EH (cell line): ENCODE measurements at places on chromosomes 4 and X.

DNA sequence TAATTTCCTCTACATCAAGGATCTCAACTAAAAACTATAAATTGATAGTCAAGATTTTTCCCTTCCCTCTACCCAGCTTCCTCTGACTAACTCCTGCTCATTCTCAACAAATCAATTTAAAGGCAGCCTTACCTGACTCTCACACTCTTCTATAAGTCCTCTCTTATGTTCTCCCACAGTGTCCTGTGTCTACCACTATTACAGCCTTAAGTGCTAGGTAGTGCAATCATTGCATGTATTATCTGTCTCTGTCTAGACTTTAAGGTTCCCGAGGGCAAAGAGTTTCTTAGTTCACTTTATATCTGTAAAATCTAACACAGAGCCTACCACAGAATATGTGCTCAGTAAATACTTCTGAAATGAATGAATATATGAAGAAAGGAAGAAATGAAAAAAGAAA is 123.7 kb downstream of the BTC start:
- DNase-seq, result no peak

DNA sequence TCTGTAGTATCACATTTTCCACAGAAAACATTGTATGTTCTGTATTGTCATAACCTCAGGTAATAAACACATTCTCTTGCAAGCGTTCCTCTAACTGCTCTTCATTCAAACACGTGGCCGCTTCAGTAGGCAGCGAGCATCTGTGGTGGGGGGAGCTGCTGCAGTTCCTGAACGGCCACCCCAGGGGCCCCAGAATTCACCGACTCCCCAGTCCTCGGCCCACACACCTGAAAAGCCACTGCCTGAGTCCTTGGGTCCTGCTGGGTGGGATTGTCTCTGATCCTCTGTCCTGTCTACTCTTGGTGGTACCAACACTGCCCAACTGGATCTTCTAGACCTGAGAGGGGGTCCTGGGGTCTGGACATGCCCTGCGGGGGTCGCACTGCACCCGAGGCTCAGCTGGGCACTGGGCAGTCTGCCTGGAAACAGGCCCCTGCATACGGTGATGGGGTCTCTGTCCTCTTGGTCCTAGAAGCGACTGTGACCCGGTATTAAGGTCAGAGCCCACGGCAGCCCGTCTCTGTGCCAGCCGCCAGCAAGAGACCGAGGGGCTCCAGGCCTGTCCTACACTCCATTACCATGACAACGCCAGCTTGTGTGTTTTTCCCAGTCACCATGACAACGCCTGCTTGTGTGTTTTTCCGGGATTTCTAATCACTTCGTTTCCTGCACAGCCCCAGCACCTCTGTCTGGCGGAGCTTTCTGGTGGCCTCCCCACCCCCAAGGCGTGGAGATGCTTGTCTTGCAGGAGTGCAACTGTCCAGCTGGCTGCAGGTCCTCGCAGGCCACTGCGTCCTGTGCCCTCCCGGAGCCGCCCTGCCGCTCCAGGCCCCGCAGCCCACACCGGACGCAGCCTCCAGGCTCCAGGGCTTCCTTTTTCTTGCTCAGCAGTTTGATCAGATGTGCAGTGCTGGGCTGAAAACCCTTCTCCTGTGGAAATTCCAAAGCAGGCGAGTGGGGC is 16.0 kb downstream of the CTBP1 start:
- peak; percentile 16 for DNase-seq

DNA sequence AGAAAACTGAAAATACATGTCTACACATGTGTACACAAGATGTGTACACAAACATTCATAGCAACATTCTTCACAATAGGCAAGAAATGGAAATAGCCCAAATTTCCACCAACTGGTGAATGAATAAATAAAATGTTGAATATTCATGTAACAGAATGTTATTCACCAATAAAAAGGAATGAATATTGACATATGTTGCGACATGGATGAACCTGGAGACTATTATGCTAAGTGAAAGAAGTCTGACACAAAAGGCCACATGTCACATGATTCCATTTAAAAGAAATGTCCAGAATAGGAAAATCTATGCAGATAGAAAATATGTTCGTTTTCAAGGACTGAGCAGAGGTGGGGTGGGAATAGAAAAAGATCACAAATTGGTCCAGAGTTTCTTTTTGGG is 34.6 kb upstream of the LNX1 start:
- no peak for DNase-seq

- DNase-seq, result no peak
Measured at GRCh38 chrX:63282077-63282476, 69.1 kb downstream of the SPIN4 start.

DNA sequence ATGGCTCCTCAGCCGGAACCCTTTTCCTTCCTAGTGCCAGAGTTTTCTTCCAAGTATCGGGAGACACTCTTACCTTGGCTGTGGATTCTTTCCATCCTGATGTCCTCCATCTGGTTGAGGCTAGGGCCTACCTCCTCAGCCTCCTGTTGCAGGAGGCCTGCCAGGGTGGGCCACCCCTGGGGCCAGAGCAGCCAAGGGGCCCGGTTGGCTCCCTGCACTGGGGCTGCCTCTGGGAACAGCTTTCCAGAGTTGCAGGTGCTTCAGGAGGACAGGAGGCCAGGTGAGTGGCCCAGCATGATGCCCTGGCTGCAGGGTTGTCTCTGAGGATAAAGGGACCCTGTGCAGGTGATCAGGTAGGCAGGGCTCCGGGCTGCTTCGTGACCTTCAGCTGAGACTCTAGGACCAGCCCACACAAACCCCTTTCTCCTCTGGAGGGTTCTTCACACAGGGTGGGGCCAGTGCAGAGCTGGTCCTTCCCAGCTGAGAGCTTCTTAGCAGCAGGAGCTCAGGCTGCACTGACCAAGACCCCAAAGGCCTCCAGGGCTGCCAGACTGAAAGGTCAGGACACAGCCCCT is 5.3 kb upstream of the GPR78 start:
- DNase-seq, result no peak

- DNase-seq, result peak; percentile 15
Measured at GRCh38 chr4:175891851-175892250, 79.8 kb upstream of the GPM6A start.

- no peak for DNase-seq
Measured at GRCh38 chr4:8821151-8821950, 50.3 kb downstream of the HMX1 start.

DNA sequence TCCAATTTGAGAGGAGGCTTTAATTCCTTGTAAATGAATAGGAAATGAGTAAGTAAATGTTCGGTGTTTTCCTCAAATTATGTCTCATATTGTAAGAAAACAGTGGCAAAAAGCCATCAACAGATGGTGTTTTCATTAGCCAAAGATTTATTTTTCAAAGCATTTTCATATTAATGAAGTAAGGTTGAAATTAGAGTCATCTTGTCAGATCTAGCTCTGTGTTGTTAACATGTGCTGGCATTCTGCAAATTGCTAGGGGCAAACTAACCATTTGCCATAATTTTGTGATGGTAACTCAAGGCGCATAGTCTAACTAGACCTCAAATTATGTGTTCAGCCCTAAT is 24.7 kb downstream of the MID2 start:
- no peak for DNase-seq

- DNase-seq, result peak; percentile 71
Measured at GRCh38 chr4:182369211-182369610, 126.0 kb downstream of the TENM3 start.

GRCh38 chr4:95742179-95742578 is 97.7 kb upstream of the PDHA2 start:
- no peak for DNase-seq

- no peak for DNase-seq
Measured at GRCh38 chr4:91577864-91578263, 725.9 kb upstream of the GRID2 start.

GRCh38 chr4:76984788-76985211 is 35.2 kb downstream of the SEPTIN11 start:
- peak; percentile 100 for DNase-seq

DNA sequence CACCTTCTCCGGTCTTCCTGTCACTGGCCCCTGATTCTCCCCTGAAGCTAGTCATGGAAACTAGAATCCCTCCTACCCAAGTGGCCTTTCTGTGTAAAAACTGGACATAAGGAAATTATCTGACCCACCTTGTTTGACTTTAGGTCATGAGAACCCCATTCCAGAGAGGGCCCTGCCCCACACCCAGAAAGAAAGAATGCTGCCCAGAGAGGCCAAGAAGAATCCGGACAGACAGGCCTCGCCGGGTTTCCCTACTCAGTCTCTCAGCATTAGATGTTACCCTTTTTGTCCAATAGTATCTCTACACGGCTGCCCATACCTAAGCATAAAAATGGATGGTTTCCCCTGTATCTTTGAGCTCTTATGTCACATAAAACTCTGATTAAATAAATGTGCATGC is 83.3 kb upstream of the HELT start:
- no peak for DNase-seq

DNA sequence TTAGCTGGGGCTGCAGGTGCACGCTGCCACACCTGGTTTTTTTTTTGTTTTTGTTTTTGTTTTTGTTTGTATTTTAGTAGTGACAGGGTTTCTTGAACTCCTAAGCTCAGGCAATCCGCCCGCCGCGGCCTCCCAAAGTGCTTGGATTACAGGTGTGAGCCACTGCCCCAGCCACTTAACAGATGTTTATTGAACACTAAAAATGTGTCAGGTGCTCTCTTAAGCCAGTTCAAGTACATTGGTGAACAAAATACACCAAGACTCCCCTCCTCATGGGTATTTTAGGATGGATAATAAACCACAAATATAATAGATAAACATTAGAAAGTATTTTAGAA is 69.9 kb downstream of the TRAPPC11 start:
- DNase-seq, result no peak

DNA sequence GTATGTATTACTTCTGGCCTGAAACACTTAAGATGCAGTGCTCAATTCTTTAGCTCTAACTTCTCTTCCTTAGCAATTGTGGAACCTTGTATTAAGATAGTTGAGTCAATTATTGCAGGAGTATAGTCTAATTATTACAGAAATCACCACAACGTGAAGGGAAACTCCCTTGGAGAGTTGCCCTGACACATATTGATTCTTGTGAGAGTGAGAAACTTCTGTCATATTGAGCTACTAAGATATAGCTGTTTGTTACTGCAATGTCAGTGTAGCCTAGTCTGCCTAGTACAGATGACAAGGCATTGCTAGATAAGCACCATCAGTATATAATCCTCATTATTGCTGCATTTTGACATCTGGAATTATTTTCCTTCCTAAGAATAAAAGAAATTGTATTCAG is 82.7 kb upstream of the TEX13C start:
- no peak for DNase-seq

DNA sequence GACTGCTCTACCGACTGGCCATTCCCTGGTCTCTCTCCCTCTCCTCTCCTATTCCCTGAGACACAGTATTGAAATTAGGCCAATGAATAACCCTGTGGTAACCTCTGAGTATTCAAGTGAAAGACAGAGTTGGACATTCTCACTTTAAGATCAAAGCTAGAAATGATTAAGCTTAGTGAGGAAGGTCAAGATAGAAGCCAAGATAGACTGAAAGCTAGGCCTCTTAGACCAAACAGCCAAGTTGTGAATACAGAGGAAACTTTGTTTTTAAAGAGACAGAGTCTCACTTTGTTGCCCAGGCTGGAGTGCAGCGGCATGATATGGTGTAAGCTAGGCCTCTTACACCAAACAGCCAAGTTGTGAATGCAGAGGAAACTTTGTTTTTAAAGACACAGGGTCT is 64.6 kb downstream of the KDM6A start:
- DNase-seq, result no peak

DNA sequence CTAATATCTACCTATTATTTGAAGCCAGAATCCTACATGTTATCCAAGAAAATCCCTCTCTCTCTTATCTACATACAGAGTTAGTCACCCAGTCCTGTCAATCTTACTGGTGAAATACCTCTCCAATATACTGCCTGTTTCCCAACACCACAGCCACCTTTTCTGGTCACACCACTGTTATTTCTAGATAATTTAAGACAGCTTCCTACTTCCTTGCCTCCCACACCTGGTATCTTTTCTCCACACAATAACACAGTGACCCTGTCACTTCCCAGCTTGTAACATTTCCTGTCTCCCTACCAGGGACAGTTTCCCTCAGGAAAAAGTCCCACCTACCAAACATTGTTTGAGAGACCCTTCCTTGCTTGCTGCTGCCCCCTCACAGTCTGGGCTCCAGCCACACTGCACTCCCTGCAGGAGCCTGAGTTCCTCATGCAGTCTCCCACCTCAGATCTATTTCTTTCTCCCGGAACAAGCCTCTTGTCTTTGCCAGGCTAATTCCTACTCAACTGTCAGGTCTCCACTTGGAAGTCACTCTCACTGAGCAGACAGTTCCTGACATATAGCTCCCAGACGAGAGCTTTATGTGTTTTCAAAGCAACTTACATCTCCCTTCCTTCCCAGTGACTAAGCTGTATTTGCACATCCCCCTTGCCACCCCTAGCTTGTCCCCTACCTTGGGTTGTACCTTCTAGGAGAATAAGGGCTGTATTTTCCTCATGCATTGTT is 73.6 kb upstream of the QRFPR start:
- no peak for DNase-seq

DNA sequence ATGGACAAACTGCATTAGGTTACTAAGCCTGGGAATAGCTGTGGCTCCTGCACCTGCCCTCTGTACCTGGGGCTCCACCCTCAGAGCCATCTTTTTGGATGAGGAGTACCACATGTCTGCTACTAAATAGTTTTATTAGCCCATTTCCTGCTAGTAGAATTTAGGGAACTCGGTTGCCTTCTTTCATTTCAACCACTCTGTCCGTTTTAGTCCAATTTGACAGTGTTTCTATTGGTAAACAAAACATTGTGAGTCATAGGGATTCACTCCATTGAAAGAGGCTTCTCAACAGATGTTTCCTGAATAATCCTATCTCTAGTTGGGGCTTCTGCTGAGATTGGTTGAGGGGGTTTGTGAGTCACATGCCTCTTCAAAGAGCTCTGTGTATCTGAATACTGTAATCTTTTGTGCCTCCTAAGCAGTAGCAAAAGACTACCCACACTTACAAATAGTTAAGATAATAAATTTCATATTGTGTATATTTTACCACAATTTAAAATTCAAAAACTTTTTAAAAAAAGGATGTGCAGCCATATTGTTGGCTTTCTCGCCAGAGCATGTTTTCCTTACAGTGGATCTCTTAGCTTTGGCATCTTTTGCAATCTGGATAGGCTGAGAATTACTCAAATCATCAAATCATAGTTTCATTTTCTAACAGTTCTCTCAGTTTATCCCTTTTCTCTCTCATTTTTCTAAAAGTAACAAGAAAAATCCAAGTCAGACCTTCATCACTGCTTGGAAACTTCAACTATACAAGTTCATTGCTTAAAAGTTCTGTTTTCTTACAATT is 9.9 kb downstream of the FAM200B start:
- DNase-seq, result peak; percentile 87
